ENCODE measurements at places on chromosomes 3 and 15.
A peak's percentile ranks its signal among the peaks of the same experiment; 100 is the strongest.

- peak; percentile 77 for DNase-seq
Observed at GRCh38 chr3:153130312-153130977, 31.6 kb upstream of the RAP2B start.

DNA sequence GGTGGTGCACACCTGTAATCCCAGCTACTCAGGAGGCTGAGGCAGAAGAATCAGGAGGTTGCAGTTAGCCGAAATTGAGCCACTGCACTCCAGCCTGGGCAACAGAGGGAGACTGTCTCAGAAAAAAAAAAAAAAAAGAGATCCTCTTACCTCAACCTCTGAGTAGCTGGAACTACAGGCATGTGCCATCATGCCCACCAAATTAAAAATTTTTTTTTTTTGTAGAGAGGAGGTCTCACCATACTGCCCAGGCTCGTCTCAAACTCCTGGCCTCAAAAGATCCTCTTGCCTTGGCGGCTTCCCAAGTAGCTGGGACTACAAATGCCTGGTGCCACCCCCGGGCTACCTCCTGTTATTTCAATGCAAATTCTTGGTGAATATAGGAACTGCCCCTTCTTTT, 1.5 kb downstream of the UMPS start:
- DNase-seq, result no peak

GRCh38 chr15:56831467-56832005, 86.9 kb upstream of the TCF12 start:
- DNase-seq, result no peak

DNA sequence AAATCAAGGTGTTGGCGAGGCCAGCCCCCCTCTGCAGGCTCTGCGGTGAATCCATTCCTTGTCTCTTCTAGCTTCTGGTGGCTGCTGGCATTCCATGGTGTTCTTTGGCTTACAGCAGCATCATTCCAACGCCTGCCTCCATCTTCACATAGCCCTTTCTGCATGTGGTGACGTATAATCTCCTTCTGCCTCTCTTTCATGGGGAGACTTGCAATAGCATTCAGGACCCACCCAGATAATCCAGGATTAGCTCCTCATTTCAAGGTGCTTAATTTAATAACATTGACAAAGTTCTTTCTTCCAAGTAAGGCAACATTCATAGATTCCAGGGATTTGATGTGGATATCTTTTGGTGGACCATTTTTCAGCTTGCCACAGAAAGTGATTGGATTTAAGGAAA, 35.8 kb downstream of the ISG20 start:
- DNase-seq, result no peak

DNA sequence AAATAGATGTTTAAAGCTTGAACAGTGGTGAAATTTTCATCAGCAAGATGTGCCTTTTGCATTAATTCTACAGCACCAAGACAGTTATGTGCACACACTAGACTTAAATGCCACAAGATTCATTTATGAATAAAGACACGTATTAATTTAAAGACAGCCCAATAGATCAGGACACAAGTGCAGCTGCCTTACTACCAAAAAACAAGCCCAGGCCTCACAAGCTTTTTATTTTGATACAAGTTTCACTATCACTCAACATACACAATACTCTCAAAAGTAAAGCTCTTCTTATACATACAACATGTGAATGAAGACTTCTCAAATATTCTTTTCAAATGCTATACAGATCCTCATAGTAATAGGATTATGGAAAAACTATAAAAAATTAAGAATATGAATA, 2.4 kb downstream of the ACAP2 start:
- no peak for DNase-seq

DNA sequence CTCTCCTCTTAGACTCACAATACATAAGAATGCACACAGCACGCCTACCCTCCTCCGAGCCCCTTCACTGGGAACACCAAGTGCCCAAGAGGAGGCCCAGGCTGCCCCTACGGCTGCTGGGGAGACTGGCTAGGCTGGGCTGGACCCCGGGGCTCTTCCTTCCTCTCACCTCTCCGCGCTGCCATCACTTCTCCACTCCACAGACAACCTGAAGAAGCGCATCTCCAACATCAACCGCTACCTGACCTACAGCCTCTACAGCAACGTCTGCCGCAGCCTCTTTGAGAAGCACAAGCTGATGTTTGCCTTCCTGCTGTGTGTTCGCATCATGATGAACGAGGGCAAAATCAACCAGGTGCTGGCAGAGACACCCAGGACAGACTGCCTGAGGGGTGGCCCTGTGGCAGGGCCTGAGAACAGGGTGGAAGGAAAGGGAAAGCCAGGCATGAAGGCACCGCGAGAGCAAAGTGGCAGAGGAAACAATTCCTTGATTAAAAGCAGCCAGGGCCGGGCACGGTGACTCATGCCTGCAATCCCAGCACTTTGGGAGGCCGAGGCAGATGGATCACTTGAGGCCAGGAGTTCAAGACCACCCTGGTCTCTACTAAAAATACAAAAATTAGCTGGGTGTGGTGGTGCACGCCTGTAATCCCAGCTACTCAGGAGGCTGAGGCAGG, 51.6 kb downstream of the SEMA3G start:
- DNase-seq, result no peak

DNA sequence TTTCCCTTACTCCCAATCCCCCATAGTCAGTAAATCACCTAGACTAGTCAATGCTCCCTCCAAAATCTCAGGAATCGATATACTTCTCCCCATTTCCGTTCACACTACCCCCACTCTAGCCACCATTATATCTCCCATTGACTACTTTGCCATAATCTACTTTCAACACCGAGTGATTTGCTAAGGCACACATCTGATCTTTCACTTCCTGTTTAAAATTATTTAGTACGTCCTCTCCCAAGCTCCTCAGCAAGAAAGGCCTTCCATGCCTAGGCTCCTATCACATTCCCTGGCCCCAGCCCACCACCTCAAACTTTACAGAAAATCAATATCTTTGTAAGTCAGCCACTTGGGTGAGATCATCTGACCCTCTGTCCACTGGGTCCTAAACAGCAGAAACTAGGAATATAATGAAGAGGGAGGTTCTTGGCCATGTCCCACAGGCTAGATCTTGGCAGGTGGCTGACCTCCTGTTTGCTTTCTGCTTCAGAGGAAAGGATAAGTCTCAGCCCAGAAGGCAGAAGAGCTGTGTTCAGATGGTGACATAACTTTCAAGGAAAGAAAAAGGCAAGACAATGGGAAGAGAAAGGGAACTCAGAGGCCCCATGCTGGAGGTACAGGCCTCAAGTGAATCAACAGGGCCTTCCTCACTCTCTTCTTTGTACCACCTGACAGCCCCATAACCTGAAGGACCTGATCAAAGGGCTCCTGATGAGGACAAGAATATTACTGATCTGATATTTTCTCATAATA, 103.0 kb downstream of the RPL22L1 start:
- no peak for DNase-seq

DNA sequence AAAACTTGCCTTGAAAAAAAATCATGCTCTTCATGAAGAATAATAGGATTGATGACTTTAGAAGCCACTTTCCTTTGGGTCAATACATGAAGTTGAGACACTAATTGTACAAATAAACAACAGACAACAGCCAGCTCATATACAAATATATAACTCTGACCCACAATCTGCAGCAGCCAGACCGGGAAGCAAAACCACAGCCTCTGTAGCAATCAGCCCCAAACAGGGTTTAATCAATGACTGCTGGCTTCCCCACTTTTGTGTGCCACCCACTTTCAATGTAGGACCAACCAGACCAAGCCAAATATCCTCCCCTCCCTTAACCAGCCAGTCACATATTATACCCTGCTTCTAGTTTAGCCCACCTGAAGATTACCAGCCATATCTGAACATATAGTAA, 39.0 kb downstream of the IFT57 start:
- DNase-seq, result no peak

- DNase-seq, result peak; percentile 31
Observed at GRCh38 chr3:28476194-28476593, 127.6 kb upstream of the AZI2 start.

DNA sequence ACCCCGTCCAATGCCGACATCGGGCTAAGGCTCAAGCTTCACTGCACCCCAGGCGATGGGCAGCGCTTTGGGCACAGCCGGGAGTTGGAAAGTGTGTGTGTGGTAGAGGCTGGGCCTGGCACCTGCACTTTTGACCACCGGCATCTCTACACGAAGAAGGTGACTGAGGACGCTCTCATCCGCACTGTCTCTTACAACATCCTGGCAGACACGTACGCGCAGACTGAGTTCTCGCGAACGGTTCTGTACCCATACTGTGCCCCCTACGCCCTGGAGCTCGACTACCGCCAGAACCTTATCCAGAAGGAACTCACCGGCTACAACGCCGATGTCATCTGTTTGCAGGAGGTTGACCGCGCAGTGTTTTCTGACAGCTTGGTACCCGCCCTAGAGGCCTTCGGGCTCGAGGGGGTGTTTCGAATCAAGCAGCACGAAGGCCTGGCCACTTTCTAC, 1.0 kb downstream of the PDE12 start:
- DNase-seq, result peak; percentile 57

- DNase-seq, result peak; percentile 93
Observed at GRCh38 chr15:34209421-34210282, at the start of gene KATNBL1. TSS of gene KATNBL1 (minus strand) at chr15:34210096. CDS start at chr15:34163676, 46,420 bp downstream.

- no peak for DNase-seq
Observed at GRCh38 chr3:194814878-194815357, 129.2 kb downstream of the FAM43A start.

DNA sequence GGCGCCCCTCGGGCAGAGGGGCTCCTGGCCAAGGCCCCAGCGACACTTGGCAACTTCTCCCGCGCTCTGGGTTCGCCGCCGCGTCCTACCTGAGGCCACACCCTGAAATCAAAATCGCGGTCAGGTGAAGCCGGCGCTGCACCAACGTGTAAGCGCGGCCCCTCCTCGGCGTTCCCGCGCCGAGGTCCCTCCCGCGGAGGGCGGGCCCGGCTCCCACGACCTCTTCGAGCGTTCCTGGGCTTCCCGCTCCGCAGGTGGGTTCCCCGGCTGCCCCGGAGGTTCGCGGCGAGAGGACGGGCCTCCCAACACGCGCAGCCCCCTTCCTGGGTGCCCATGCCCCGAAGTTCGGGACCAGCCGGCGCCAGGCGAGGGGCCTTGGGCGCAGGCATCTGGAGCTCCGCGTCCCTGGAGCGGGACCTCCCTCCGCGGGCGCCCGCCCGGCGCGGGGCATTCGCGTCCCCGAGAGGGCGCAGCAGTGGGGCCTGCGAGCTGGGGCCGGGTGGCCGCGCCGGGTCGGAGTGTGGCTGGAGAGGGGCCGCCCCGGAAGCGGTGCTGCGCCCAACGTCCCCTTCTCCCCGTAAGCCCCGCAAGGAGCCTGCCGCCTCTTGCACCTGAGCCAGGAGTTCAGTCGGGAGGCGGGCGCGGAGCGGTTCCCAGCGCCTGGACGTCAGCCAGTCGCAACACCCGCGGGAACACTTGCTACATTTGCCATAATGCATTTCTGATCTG, 13.7 kb downstream of the PAK6 start:
- DNase-seq, result no peak

GRCh38 chr3:11312166-11312565, 40.0 kb downstream of the ATG7 start:
- peak; percentile 23 for DNase-seq

DNA sequence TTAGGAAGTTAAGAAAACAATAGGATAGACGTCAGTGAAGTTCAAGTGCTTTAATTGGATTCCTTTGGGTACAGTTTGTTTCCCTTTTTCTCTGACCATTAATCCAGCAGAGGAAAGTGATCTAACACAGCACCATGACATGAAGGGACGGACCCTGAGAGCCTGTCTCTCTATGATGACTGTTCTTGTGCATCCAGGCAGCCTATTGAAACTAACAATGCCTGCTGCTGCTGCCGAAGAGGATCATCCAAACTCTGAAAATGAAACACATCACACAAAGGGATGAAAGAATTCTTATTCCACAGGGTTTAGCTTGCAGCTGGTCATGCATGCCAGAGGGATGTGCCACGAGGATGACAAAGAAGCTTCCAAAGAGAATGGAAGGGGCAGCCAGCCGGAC, 75.5 kb downstream of the ZBTB20 start:
- peak; percentile 69 for DNase-seq

DNA sequence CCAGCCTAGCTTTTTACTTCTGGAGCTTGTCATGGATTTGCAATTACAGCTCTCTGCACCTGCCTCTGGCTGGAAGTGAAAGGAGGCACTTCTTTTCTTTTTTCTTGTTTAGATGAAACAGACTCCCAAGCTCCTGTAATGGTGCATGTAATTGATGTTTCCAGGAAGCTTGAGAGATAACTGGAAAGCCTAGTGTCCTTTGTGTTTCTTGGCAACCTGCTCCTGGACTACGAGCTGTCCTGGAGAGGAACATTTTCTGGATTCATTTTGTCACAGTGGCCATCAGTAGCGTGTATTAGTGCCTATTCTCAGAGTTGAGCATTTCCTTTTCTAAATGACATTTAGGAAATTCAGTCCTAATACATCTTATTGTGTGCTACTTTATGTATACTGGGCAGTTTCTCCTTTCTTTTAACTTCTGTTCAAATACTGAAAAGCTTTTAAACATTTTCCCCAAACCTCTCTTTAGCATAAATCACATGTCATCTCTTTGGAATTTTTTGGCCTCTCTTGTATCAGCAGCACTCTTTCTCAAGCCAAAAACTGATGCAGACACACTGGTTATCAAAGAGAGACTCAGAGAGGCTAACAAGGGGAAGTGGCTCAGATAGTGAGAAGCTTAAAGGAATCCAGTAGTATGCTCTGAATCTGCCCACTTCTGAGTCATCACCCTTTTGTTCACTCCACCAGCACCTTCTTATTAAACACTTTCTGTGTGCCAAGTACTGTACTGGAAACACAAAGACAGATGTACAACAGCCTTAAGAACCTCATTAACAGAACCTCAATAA, 62.6 kb upstream of the SLC2A2 start:
- peak; percentile 93 for DNase-seq

DNA sequence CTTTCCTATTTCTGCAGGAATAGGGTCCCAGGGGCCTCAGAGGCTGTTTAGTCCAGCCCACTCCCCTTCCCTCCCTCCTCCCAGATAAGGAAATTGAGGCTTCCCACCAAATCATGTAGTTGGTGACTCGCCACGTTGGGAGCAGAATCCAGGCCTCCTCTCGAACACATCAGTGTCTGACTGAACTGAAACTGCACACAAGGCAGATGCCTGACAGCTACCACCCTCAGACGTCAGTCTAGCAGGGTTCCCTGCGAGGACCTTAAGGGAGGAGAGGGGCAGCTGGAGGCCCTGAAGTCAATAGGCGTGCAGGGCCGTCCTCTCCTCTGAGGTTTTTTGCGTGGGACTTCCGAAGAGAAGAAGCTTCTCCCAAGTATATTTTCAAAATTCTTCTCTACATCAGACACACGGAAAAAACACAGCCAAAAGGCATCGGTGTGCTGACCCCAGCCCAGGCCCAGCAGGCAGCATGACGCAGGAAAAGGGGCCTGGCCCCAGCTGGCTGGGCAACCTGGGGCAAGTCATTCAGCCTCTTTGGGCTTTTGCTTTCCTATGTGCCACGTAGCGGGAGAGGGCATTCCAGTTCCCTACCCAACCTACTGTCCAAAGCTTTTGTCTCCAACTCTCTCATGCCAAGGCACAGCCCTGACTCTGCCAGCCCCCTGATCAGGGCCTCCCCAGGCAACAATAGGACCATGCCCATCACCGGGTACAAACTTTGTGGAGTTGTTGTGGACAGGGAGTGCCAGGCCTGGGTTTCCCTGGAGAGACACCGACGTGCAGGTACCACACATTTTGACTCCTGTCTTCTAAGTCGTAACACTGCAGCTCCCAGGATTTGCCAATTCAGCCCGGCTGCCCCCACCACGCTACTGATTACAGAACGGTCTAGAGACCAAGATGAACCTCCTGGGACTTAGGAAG, 283.1 kb downstream of the XXYLT1 start:
- no peak for DNase-seq

- no peak for DNase-seq
Observed at GRCh38 chr3:170491901-170492300, 73.2 kb downstream of the CLDN11 start.

- DNase-seq, result no peak
Observed at GRCh38 chr15:68769702-68770101, 51.0 kb downstream of the ANP32A start.

All from EL (cell line).